Cardiac atrium fibroblast (primary cell): ENCODE measurements at places on chromosomes 6 and 20. TPM values are rescaled to one million over a fixed set of nuclear protein-coding genes. Genes with fewer than 3 reads are reported as not detected.

NHLRC1 gene
- 1.9 and 2.2 TPM in 2 replicates for total RNA-seq

KCNQ5 gene
- total RNA-seq = 0.36 and 1.5 TPM in 2 replicates

PTCHD4 gene
- total RNA-seq = 0.16 and 0.36 TPM in 2 replicates

TPD52L1 gene
- 0.49 and 1.3 TPM in 2 replicates for total RNA-seq

SLC24A3 gene
- total RNA-seq = 0.32 TPM in 1 of 2 replicates, not detected in the other

WFDC10B gene
- not detected in 2 replicates for total RNA-seq

CTAGE9 gene
- total RNA-seq = not detected in 2 replicates

CDKAL1 gene
- 6.6 and 9.7 TPM in 2 replicates for total RNA-seq

SLC22A1 gene
- total RNA-seq = 2.3 TPM in 1 of 2 replicates, not detected in the other

ADGRF5 gene
- total RNA-seq = 3.4 and 7.9 TPM in 2 replicates

TPX2 gene
- 20.9 and 26.4 TPM in 2 replicates for total RNA-seq

SLC12A5 gene
- total RNA-seq = 2.5 TPM in 1 of 2 replicates, not detected in the other

RIPOR2 gene
- total RNA-seq = 6.0 and 9.2 TPM in 2 replicates

CST2 gene
- total RNA-seq = 0.16 TPM in 1 of 2 replicates, not detected in the other

DUSP22 gene
- total RNA-seq = 10.1 and 16.0 TPM in 2 replicates

MUCL3 gene
- total RNA-seq = not detected in 2 replicates

HSPA1B gene
- 61.4 and 72.9 TPM in 2 replicates for total RNA-seq

EZR gene
- 42.4 and 52.7 TPM in 2 replicates for total RNA-seq

LRRN4 gene
- total RNA-seq = not detected in 2 replicates

TNXB gene
- 41.5 and 45.3 TPM in 2 replicates for total RNA-seq

HLA-DOA gene
- not detected in 2 replicates for total RNA-seq

RBPJL gene
- total RNA-seq = not detected in 2 replicates

WFDC5 gene
- total RNA-seq = not detected in 2 replicates

B3GAT2 gene
- total RNA-seq = not detected in 2 replicates

MOG gene
- total RNA-seq = not detected in 2 replicates

COL11A2 gene
- total RNA-seq = 0.16 and 0.18 TPM in 2 replicates

ATRN gene
- 30.3 and 38.2 TPM in 2 replicates for total RNA-seq

MTFR2 gene
- total RNA-seq = 0.90 and 0.97 TPM in 2 replicates
